ENCODE measurements at places on chromosomes 2 and 18. TPM values are rescaled to one million over a fixed set of nuclear protein-coding genes. Genes with fewer than 3 reads are reported as not detected.

Gene SLC9A2
- total RNA-seq: 0.08 TPM

Gene DHRS9
- not detected for total RNA-seq

Gene EVA1A
- total RNA-seq: 8.5 TPM

Gene ACKR3
- total RNA-seq: 3.1 TPM

Gene CD226
- total RNA-seq: not detected

Gene MREG
- 25.3 TPM for total RNA-seq

Gene TMEM247
- total RNA-seq: not detected

Gene ARHGEF33
- 0.10 TPM for total RNA-seq

Gene SNTG2
- 56.0 TPM for total RNA-seq

Gene SYT4
- total RNA-seq: 10.4 TPM

Gene APOB
- total RNA-seq: 0.62 TPM

Gene ACSL3
- total RNA-seq: 130 TPM

Gene YPEL5
- 31.1 TPM for total RNA-seq

Gene RIT2
- total RNA-seq: 1.9 TPM

Gene SMARCAL1
- 25.4 TPM for total RNA-seq

Gene VWA3B
- not detected for total RNA-seq

Gene PRSS56
- total RNA-seq: not detected

Gene WDR75
- 80.9 TPM for total RNA-seq

Gene CYP27C1
- total RNA-seq: 3.0 TPM

Gene CHRND
- total RNA-seq: not detected

Gene KCNJ13
- total RNA-seq: not detected

Measured in GM23338 (cell line).